ENCODE measurements at places on chromosomes 1 and 21.

- no peak for DNase-seq
Measured at GRCh38 chr1:163271535-163271934, 50.2 kb upstream of the NUF2 start.

- no peak for DNase-seq
Measured at GRCh38 chr1:154730986-154731489, 123.1 kb upstream of the ADAR start.

DNA sequence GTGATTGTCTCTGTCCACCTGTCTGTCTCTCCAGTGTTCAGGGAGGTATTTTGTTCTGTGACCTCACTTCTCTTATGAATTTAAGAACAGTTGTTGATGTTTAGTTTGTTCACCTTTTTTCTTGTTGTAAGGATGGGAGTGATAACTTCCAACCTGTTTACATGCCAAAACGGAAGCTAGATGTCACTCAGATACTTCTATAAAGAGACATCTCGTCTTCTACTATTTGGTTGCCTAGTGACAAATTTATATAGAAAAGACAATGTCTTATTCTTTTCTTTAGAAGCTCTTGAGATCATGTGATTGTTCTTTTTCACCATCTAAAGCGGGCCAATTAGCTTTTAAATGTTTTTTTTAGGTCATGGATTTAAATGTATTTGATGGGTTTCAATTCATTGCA lies 33.8 kb downstream of the PRSS38 start:
- DNase-seq, result no peak

GRCh38 chr21:21788591-21788990 lies 790.4 kb downstream of the NCAM2 start:
- no peak for DNase-seq

DNA sequence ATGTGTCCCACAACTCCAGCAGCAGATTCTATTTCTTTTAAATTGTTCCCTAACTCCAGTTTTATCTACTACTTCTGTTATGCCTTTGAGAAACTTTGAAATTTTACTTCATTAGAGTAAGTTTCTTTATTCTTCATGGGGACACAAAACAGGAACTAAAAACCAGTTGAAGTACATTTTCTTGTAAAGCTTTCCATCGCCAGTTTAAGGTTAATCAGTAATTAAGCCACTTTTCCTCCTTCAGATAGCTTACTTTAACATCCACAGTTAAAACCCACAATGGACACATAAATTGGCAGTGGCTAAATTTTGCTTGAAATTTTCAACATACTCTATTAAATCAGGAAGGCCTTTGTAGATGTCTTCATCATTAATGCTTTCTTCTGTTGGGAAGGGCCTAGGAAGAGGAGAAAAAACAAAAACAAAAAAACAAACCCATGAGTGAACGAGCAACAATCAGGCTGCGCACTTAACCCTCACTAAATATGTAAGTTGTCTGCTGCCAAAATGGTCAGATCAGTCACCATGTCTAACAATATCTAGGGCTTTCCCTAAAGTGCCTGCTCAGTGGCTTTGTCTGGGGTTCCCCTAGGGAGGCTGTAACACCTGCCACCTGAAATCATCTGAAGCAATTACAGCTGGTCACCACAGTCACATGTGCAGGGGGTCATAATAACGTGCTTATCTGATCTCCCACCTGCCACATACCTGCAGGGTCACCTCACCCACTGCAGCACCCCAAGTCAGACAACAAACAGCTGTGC lies 187.9 kb downstream of the VAV3 start:
- DNase-seq, result no peak

- DNase-seq, result no peak
Measured at GRCh38 chr1:226604560-226605317, 56.2 kb downstream of the STUM start.

DNA sequence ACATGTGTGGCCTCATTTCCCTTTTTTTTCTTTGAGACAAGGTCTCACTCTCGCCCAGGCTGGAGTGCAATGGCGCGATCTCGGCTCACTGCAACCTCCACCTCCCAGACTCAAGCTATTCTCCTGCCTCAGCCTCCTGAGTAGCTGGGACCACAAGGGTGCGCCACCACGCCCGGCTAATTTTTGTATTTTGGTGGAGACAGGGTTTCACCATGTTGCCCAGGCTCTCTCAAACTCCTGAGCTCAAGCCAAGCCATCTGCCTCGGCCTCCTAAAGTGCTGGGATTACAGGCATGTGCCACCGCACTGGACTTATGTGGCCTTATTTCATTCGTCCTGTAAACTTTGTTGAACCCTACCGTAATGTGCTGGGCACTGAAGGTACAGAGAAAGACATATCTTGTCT lies 569 bp upstream of the WARS2 start:
- no peak for DNase-seq

DNA sequence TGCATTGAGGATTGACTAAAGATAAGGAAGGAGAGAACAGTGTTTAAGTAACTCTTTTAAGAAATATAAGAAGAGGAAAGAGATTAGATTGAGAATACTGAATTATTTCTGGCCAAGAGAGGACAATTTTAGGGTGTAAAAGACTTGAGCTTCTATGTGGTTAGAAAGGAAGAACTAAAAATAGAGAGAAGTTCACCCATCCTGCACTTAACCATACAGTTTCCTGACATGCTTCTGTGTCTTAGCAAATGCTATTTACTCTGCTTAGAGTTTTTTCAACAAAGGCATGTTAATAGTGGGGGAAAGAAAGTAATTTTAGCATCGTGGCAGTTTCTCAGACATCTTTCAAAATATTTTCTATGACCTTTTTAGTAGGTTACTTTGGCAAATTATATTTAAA lies 122.8 kb upstream of the GPR52 start:
- DNase-seq, result no peak

DNA sequence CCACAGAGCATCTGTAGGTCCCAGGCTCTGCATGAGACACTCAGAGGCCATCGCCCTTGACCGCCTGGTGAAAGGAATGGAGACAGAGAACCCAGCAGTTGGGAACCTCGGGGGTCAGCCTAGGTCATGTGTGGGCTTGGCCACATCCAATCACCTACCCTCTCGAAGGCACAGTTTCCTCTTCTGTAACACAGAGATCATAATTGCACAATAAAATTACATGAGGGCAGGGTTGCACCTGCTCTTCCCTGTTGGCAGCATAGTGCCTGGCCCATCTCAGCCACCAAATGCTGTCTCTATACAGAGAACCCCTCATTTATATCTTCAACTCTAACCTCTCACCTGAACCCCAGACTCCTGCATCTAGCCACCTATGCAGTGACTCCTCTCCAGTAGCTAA lies 418.1 kb upstream of the VAMP3 start:
- DNase-seq, result no peak

- no peak for DNase-seq
Measured at GRCh38 chr1:45512641-45513054, 9.0 kb downstream of the PRDX1 start.

- DNase-seq, result no peak
Measured at GRCh38 chr1:184569106-184569505, 182.3 kb downstream of the C1orf21 start.

- no peak for DNase-seq
Measured at GRCh38 chr1:86229405-86229975, 72.9 kb upstream of the COL24A1 start.

DNA sequence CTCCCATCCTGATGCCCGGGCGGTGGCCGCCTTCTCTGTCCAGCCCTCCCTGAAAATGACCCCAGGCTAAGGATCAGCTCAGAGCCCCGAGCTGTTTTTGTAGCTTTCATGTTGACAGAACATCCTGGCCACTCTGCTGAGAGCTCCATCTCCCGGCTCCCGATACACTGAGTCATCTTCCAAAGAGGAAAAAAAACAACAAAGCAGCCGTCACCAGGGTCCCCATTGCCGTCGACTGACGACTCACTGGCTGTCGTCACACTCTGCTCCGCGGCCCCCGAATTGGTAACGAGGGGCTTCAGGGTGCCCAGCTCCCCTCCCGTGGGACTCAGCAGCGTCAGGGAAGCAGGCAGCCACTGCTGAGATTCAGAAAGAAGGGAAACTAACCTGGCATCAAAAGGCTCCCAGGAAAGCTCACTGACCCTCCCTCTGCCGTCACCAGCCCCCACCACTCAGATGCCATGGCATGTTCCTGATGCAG lies 67.2 kb downstream of the CD46 start:
- no peak for DNase-seq

- DNase-seq, result no peak
Measured at GRCh38 chr1:37701051-37701450, 8.7 kb downstream of the CDCA8 start.

GRCh38 chr1:155455588-155456195 lies 106.9 kb downstream of the ASH1L start:
- no peak for DNase-seq

DNA sequence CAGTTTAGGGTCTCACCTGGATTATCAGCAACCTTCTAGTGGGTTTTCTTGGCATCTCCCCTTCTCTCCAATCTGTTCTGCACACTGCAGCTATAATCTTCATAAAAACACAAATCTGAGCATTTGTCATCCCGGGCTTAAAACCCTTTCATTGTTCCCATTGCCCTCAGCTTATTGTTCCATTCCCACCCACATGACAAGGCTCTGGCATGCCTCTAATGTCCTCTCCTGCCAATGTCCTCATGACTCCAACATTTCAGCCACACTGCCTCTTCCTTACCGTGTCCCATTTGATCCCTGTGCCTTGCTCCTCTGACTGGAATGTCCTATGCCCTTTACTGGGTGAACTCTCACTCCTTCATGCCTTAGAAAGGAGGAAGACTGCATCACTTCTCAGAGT lies 7.5 kb upstream of the DPH2 start:
- DNase-seq, result no peak

DNA sequence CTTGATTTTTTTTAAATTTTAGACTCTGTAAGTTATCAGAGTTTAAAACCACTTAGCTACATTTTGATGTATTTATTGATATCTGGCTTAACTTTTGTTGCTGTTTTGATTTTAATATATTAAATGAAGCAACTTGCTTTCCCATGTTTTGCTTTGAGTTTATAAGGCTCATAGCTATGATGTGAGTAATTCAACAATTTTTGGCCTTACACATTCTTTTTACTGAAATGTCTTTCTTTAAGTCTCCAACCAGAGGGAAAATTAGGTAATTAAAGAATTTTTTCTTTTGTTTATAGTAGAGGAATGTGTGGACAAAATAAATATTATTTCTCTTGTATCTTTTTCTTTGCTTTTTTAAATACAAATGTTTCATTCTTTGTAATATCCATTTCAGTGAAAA lies 258.3 kb upstream of the ADAMTS5 start:
- DNase-seq, result no peak

- no peak for DNase-seq
Measured at GRCh38 chr1:86146566-86146965, 10.0 kb downstream of the COL24A1 start.

GRCh38 chr1:226945858-226946245 lies 5.8 kb downstream of the COQ8A start:
- DNase-seq, result no peak

GRCh38 chr21:26041431-26042180 lies 129.0 kb downstream of the APP start:
- no peak for DNase-seq
